H1 (cell line): ENCODE measurements at places on chromosomes 7 and 10.

DNA sequence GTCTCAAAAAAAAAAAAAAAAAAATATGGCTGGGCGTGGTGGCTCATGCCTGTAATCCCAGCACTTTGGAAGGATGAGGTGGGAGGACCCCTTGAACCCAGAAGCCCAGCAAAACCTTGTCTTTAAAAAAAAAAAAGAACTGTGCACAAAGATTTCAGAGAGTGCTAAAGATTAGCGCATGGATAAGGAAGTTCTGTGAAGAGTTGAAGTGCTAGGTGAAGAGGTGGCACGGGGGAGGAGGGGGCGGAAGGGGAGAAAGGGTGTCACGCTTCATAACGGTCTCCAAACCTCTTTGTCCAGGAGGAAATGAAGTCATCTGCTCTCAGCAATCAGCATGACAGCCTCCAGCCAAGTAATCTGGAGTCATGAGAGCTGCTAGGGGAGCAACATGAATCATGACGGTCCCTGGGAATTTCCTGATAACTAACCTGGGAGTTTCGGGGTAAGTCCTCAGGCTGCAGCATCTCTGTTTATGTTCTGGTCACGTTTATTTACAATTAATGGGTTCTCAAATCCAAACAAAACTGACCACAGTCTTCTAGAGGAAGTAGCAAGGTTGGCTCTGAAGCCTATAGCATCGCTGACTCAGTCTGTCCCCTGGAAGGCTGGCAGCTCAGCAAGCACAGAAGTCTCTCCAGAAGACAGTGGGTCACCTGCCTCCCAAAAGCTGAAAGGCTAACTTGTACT, 1.9 kb upstream of the PLAU start:
- DNase-seq = no peak

DNA sequence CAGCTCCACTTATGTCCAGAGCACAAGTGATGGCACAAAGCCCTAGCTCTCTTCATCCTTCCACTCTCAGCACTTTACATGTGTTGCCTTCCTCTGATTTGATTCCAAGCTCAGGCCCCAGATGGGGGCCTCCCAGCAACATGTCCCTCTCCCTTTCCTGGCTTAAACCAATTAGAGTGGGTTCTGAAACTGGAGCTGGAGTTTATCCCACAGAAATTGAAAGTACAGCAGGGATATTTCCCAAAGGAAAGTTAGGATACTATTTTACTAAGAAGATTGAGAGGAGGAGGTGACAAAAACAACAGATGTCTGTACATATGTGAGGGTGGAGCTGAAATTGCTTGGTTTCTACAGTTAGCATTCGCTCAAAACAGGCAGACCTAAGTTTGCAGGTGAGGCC, 724.6 kb downstream of the AUTS2 start:
- no peak for DNase-seq

GRCh38 chr7:94497874-94498670, 11.5 kb upstream of the CASD1 start:
- DNase-seq = no peak

DNA sequence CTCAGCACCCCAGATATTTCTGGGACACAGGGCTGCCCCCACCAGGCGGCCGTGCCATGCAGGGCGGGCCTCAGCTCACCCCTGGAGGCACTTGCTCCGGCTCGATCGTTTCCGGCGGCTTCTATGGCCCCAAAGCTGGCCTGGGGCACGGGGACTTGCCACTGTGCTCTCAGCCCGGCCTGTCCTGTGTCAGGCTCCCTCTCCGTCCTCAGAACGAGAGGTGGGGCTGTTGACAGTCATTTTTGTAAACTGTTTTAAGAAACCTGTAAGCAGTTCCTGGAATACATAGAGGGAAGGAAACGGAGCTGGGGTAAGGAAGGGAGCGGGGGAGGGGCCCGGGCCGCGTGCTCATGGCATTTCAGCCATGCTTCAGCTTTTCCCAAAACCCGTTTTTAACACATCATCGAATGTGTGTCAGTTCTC, 30.7 kb upstream of the PRKAR1B start:
- DNase-seq = no peak

DNA sequence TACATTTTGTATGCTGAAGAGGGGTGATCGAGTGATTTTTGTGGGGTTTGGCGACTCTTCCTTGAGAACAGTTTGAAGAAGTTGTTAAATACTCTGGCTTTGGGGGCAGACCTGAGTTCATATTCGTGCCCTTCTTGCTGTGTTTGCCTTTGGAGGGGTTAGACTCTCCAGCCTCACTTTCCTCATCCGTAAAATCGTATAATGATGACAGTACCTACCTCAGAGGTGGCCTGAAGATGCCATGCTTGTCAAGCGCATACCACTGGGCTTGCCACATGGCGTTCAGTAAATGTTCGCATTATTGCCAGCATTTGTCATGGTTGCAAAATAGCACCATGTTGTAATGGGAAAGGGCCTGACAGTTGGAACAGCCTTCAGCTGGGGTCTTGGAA, 1.3 kb downstream of the STK17A start:
- DNase-seq = no peak

DNA sequence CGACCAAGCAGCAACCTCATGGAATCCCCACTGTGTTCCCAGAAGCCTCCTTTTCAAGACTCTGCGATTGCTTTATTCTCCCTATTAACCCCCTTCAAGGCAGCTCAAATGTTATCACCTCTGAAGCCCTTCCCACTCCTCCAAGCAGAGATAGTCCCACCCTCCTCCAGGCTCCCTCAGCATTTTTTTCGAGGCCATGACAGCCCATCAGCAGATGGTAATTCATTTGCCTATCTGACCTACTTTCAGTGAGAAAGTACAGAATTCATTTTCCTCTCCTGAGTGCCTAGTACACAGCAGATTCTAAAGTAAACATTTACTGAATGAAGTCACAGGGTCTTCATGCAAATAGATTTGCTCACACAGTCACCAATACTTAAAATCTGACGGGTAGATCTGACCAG, 47.8 kb downstream of the HERPUD2 start:
- no peak for DNase-seq

DNA sequence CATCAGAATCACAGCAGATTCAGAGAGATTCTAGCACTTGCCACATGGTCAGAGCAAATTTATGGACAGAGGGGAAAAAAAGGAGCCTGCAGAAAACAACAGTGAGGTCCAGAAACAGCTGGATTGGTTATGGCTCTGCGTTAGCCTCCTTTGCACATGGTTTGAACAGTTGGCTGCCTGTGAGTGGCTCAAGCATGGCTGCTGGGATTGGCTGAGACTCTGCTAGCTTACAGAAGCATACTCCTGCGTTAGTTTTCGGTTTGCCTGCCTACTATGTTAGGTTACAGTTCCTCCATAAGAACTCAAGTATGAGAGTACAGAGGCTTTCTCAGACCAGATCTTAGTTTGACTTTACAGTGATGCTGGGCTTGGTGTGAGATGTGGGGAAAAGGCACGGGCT, 80.7 kb upstream of the WDR11 start:
- DNase-seq = no peak

DNA sequence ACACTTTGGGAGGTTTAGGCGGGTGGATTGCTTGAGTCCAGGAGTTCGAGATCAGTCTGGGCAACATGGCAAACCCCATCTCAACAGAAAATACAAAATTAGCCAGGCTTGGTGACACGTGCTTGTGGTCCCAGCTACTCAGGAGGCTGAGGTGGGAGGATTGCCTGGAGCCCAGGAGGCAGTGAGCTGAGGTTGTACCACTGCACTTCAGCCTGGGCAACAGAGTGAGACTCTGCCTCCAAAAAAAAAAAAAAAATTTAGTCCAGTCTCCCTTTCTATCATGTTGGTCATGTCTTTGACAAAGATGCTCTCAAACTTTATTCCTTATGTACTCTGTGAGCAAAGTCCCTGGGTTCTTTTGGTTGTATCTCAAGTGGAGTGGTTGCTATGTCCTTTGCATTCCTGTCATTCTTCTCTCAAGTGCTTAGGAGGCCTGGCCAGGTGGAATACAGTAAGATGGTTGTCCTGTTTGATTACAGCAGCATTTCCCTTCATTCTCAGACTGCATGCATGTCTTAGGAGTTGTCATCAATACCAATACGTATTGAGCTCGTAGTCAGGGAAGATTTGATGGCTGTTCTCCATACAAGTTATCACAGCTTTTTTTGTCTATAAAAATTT, 85.7 kb downstream of the MMRN2 start:
- no peak for DNase-seq

DNA sequence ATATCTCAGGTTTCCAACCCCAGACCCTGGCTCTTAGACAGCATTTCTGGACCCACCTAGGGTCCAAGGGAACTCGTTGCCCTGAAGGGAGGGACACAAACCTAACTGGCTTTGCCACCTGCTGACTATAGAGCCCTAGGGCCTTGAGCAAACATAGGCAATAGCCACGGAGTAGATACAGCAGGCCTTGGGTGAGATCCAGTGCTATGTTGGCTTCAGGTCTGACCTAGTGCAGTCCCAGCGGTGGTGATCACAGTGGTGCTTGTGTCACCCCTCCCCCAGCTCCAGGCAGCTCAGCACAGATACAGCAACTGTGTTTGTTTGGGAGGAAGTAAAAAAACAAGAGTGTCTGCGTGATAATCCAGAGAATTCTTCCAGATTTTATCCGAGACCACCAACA, 9.7 kb upstream of the TNKS2 start:
- DNase-seq = no peak

DNA sequence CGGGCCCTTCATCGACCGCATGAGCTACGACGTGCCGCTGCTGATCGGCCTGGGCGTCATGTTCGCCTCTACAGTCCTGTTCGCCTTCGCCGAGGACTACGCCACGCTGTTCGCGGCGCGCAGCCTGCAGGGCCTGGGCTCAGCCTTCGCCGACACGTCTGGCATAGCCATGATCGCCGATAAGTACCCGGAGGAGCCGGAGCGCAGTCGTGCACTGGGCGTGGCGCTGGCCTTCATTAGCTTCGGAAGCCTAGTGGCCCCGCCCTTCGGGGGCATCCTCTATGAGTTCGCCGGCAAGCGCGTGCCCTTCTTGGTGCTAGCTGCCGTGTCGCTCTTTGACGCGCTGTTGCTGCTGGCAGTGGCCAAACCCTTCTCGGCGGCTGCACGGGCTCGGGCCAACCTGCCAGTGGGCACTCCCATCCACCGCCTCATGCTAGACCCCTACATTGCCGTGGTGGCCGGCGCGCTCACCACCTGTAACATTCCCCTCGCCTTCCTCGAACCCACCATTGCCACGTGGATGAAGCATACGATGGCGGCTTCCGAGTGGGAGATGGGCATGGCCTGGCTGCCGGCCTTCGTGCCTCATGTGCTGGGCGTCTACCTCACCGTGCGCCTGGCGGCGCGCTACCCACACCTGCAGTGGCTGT, 1.2 kb downstream of the SLC18A3 start:
- DNase-seq = peak; percentile 82

DNA sequence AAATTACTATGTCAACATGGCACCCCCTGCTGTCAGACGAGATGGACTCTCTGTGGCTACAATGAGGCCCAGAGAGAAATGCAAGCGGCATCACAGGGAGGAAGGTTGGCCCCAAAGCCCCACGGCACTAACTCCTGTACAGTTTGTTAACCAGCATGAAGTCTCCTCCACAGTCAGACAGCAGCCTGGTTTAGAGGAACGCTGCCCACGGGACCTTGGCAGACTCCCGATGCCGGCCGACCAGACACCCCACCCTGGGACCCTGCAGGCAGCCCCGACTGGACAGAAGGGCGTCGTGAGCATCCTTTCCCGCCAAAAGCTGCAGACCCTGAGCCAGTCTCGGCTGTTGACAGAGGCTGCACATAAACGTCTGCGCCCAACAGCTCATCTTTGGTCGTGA, 158.8 kb downstream of the DIP2C start:
- DNase-seq = no peak

DNA sequence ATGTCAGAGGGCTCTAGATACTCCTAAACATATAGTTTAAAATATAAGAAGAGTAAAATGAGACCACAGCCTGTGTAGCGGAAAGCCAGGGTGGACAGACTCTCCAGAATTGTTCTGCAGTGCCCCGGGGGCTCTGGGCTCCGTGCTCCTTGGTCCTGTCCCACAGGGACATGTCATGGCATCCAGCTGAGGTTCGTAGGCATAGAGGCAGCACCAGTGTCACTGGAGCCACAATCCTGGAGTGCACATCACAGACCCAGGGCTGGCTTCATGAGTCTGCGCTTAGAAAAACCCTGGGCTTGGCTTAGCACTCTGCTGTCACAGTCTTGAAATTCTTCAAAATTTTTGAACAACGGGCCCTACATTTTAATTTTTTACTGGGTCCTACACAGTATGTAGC, 280.4 kb upstream of the ZNF32 start:
- no peak for DNase-seq
